Body of pancreas (tissue), 4 donors: ENCODE measurements at places on chromosomes 16 and 17. TPM values are rescaled to one million over a fixed set of nuclear protein-coding genes. Genes with fewer than 3 reads are reported as not detected.

- DNase-seq, result no peak
Observed at GRCh38 chr17:61926826-61927207, 965 bp downstream of the INTS2 start.

GRCh38 chr17:64580384-64581315 is 73.9 kb downstream of the CEP95 start:
- no peak for DNase-seq

GRCh38 chr17:40558300-40558889 is 6.9 kb downstream of the CCR7 start:
- DNase-seq, result peak; percentile 4

DNA sequence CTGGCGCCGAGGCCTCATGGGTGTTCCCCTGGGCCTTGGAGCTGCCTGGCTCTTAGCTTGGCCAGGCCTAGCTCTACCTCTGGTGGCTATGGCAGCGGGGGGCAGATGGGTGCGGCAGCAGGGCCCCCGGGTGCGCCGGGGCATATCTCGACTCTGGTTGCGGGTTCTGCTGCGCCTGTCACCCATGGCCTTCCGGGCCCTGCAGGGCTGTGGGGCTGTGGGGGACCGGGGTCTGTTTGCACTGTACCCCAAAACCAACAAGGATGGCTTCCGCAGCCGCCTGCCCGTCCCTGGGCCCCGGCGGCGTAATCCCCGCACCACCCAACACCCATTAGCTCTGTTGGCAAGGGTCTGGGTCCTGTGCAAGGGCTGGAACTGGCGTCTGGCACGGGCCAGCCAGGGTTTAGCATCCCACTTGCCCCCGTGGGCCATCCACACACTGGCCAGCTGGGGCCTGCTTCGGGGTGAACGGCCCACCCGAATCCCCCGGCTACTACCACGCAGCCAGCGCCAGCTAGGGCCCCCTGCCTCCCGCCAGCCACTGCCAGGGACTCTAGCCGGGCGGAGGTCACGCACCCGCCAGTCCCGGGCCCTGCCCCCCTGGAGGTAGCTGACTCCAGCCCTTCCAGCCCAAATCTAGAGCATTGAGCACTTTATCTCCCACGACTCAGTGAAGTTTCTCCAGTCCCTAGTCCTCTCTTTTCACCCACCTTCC is 7.9 kb downstream of the HIRIP3 start:
- no peak for DNase-seq

The CACNG5 gene
- total RNA-seq, result 0.52 TPM

The CRYBA1 gene
- not detected for total RNA-seq
